ENCODE measurements at places on chromosomes 4 and X.

DNA sequence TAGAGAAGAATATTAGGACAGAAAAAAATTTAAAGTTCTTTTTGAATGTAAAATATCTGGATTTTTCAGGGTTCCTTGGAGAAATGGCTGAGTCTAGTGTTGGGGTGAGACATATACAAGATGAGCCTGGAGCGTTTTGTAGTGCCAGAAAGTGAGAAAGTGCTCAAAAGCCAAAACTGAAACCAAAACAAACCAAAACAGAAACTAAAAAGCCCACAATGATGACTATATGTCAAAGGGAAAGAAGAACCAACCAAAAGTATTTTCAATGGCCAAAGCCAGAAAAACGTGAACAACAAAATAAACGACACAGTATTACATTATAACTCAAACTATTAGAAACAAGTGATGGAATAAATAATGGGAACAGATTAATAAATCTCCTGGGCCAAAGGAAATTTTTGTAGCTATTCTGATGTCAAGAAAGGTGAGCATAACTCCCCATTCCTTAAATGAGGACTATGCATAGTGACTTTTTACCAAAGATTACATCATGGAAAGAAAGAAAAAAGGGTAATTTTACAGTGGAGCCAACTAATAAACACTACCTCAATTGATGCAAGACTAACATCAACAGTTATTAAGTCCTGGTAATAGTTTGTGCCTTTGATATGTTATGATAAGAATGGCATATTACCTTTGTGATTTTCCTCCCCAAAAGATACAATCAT is 1137.6 kb downstream of the C4orf33 start:
- H3K27me3 ChIP-seq = no peaks in the 10 kb centered on the region
- no peak for DNase-seq
- no peak overlapping the region for H3K27ac ChIP-seq
- no peak overlapping the region for H3K4me3 ChIP-seq

DNA sequence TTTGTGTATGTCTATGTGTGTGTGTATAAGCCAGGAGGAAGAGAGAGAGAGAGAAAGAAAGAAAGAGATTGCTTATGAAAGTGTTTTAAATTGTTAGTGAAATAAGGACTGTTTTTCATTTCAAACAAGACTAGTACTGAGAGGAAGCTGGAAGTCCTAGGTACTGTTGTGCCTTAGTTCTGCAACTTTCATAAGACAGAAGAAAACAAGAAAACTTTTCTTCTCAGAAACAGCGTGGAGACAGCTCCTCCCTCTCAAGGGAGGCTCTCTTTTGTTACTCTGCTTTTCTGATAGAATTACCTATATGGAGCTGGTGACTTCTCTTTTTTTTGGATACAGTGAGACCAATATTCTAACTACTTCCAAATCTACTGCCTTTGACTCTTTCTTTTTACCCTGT is 62.5 kb downstream of the BANK1 start:
- H3K4me3 ChIP-seq = no peak overlapping the region
- H3K4me1 ChIP-seq = no peaks in the 10 kb centered on the region
- no peak for DNase-seq

GRCh38 chr4:87275311-87275710 is 47.4 kb downstream of the HSD17B13 start:
- H3K27me3 ChIP-seq = no peaks in the 10 kb centered on the region
- no peak overlapping the region for H3K27ac ChIP-seq
- H3K36me3 ChIP-seq = no peaks in the 10 kb centered on the region
- no peak for DNase-seq
- H3K4me3 ChIP-seq = no peak overlapping the region

- peak within 1 kb of the TSS; percentile 94 for H3K27ac ChIP-seq
- no peak for DNase-seq
- peak within 1 kb of the TSS; percentile 69 for H3K4me3 ChIP-seq
- H3K27me3 ChIP-seq = no peaks in the 10 kb centered on the region
- H3K4me1 ChIP-seq = no peaks in the 10 kb centered on the region
Observed at GRCh38 chrX:47232803-47233332, at the start of gene USP11. USP11 (plus strand) TSS chrX:47233009; CDS start chrX:47233044, 35 bp downstream.

DNA sequence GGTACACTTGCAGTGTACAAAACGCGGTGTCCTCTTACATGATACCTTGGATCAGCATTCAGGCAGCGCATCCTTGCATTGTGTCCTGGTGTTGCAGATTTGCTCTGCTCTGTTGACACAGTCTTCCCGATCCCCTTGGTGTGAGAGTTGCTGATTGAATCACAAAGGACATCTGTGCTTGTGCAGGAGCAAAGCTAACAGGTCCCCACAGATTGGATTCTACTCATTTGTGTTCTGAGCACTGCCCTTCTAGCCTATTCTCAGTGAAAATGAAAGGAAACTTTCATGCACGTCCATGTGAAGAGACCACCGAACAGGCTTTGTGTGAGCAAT is 171.4 kb downstream of the FRMPD4 start:
- H3K27ac ChIP-seq = no peak overlapping the region
- H3K27me3 ChIP-seq = no peaks in the 10 kb centered on the region
- H3K4me1 ChIP-seq = no peaks in the 10 kb centered on the region
- H3K4me3 ChIP-seq = no peak overlapping the region

DNA sequence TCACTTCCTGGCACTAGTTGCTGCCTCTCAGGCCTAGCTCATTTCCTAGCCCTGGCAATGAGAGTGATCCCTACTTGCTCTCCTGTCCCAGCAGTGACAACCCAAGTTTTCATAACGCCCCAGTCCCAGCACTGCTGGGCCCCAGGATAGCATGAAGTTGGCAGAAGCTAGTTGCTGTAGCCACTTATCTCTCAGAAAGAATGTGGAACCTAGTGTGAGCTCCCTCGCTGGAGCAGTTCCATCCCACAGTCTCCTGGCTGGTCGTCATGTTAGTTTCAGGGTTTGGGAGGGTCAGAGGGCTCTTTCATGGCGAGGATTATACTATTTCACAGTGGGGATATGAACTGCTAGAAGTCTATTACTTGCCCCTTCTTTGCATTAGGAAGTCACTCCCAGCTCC is 5.1 kb downstream of the PF4 start:
- DNase-seq = no peak
- no peak overlapping the region for H3K4me3 ChIP-seq
- no peaks in the 10 kb centered on the region for H3K36me3 ChIP-seq
- no peak overlapping the region for H3K27ac ChIP-seq

- peak within 1 kb of the TSS; percentile 64 for H3K4me3 ChIP-seq
- H3K27me3 ChIP-seq = no peaks in the 10 kb centered on the region
- H3K27ac ChIP-seq = peak within 1 kb of the TSS; percentile 73
- peaks cover 5% of the 10 kb centered on the region for H3K4me1 ChIP-seq
- peak; percentile 40 for DNase-seq
- H3K36me3 ChIP-seq = no peaks in the 10 kb centered on the region
Observed at GRCh38 chrX:54182864-54183613, at the start of gene FAM120C. FAM120C (minus strand) TSS chrX:54183254; CDS start chrX:54183198, 56 bp downstream.

DNA sequence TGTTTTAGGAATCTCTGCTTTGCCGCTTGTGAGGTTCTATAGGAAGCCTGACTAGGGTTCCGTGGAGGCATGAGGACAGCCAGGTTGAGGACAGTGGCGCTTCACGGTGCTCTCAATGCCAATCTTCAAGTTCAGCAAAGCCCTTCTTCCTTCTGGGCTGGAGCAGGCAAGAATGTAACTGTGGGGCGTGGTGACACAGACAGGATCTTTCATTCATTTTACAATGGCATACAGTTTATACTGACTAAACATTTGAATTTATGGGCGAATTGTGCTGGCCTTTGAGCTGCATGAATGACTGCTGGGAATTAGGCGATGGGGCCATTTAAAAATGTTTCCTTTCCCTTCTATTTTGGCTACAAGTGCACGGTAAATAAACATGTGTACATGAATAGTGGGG is 2.9 kb upstream of the NHS start:
- no peak overlapping the region for H3K4me3 ChIP-seq
- no peak overlapping the region for H3K27ac ChIP-seq
- H3K4me1 ChIP-seq = no peaks in the 10 kb centered on the region
- H3K27me3 ChIP-seq = no peaks in the 10 kb centered on the region
- no peak for DNase-seq

DNA sequence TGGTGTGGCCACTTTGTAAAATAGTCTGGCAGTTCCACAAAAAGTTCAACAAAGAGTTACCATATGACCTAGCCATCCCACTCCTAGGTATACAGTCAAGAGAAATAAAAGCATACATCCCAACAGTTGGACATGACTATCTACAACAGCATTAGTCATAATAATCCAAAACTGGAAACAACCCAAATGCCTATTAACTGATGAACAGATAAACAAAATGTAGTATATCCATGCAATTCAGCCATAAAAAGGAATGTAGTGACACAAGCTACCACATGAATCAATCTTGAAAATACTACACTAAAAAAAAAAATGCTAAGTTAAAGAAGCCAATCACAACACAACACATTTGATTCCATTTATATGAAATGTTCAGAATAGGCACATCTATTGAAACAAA is 16.1 kb downstream of the MED14 start:
- no peak overlapping the region for H3K27ac ChIP-seq
- no peaks in the 10 kb centered on the region for H3K36me3 ChIP-seq
- H3K4me1 ChIP-seq = no peaks in the 10 kb centered on the region
- H3K4me3 ChIP-seq = no peak overlapping the region
- no peaks in the 10 kb centered on the region for H3K27me3 ChIP-seq

DNA sequence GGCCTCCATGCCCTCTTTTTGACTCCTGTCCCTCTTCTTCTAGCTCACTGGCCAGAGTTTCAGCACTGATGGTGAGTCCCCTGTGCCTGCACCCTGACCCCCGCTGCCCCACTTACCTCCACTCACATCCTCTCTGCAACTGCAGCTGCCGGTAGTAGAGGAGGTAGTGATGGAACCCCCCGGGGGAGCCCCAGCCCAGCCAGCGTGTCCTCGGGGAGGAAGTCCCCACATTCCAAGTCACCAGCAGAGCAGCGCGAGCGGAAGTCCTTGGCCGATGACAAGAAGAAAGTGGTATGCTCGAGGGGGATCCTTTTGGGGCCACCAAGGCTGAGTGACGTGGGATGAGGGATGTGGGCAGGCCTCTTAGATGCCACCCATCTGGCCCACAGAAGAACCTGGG is 5.8 kb downstream of the ARAF start:
- no peak overlapping the region for H3K4me3 ChIP-seq
- peaks cover 9% of the 10 kb centered on the region for H3K4me1 ChIP-seq
- peaks cover 59% of the 10 kb centered on the region for H3K36me3 ChIP-seq
- no peak for DNase-seq
- no peaks in the 10 kb centered on the region for H3K27me3 ChIP-seq
- H3K27ac ChIP-seq = no peak overlapping the region

GRCh38 chrX:54248309-54248708 is 65.3 kb upstream of the FAM120C start:
- no peak overlapping the region for H3K27ac ChIP-seq
- DNase-seq = no peak
- H3K27me3 ChIP-seq = no peaks in the 10 kb centered on the region
- no peaks in the 10 kb centered on the region for H3K4me1 ChIP-seq
- no peaks in the 10 kb centered on the region for H3K36me3 ChIP-seq
- H3K4me3 ChIP-seq = no peak overlapping the region

DNA sequence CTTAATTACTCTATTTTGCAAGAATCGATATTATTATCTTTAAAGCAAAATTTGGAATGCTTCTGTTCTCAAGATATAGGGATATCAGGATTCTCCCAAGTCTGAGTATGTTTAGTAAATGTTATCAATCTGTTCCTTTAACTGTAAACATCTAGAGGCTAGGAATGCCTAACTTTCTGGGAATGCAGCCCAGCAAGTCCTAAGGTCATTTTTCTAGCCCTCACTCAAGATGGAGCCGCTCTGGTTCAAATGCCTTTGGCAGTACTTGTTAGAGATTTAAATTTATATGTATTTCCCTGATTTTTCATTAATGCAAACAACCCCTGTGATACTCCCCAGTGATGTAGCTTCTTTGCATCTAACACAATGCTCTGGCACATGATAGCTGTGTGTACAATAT is 623.8 kb upstream of the LCORL start:
- no peaks in the 10 kb centered on the region for H3K36me3 ChIP-seq
- no peak for DNase-seq
- no peaks in the 10 kb centered on the region for H3K27me3 ChIP-seq
- no peaks in the 10 kb centered on the region for H3K4me1 ChIP-seq

GRCh38 chrX:115399306-115399705 is 109.8 kb downstream of the LUZP4 start:
- H3K27ac ChIP-seq = no peak overlapping the region
- no peaks in the 10 kb centered on the region for H3K4me1 ChIP-seq
- no peaks in the 10 kb centered on the region for H3K36me3 ChIP-seq

DNA sequence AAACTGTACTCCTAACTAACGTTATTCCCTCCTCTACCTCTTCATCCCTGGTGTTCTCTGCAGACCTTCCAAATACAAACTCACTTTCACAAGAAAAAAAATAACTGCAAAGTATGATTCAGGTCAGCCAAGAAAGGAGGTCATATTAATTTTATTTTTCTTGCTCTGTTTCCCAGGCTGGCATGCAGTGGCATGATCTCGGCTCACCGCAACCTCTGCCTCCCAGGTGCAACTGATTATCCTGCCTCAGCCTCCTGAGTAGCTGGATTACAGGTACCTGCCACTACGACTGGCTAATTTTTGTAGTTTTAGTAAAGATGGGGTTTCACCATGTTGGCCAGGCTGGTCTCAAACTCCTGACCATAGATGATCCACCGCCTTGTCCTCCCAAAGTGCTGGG is 156.6 kb downstream of the CHIC2 start:
- H3K27me3 ChIP-seq = peaks cover 5% of the 10 kb centered on the region
- no peaks in the 10 kb centered on the region for H3K36me3 ChIP-seq
- H3K27ac ChIP-seq = no peak overlapping the region
- H3K4me3 ChIP-seq = no peak overlapping the region
- no peak for DNase-seq
- H3K4me1 ChIP-seq = no peaks in the 10 kb centered on the region

- DNase-seq = no peak
- no peak overlapping the region for H3K27ac ChIP-seq
- peaks cover 4% of the 10 kb centered on the region for H3K4me1 ChIP-seq
- no peaks in the 10 kb centered on the region for H3K36me3 ChIP-seq
Observed at GRCh38 chrX:74922922-74923543, 2.2 kb downstream of the NEXMIF start.

DNA sequence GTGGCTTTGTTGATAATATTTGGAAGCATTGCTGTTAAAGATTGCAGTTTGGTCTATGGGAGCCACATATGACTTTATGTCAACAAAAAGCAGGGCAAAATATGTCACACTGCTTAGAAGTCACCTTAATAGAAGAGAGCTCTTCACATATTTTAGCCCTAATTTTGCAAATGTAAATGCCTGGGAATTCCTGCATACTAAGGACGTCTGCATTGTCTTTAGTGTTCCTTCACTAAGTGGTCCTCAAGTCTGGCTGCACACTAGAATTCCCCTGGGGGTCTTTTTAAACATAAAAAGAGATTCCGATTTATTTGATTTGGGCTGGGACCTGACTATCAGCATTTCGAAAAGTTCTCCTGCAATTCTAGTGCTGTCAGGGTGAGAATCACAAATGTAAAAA is 495.1 kb upstream of the FAM241A start:
- no peak for DNase-seq
- no peak overlapping the region for H3K27ac ChIP-seq
- no peaks in the 10 kb centered on the region for H3K27me3 ChIP-seq
- no peak overlapping the region for H3K4me3 ChIP-seq
- H3K36me3 ChIP-seq = no peaks in the 10 kb centered on the region

- H3K36me3 ChIP-seq = no peaks in the 10 kb centered on the region
- DNase-seq = no peak
- no peak overlapping the region for H3K27ac ChIP-seq
- no peaks in the 10 kb centered on the region for H3K27me3 ChIP-seq
- H3K4me3 ChIP-seq = no peak overlapping the region
- no peaks in the 10 kb centered on the region for H3K4me1 ChIP-seq
Observed at GRCh38 chrX:50698944-50699343, 115.0 kb downstream of the SHROOM4 start.

GRCh38 chrX:17830211-17830610 is 30.9 kb downstream of the RAI2 start:
- H3K36me3 ChIP-seq = no peaks in the 10 kb centered on the region
- no peak for DNase-seq
- no peaks in the 10 kb centered on the region for H3K27me3 ChIP-seq

- no peaks in the 10 kb centered on the region for H3K4me1 ChIP-seq
- peak within 1 kb of the TSS; percentile 78 for H3K4me3 ChIP-seq
- no peaks in the 10 kb centered on the region for H3K27me3 ChIP-seq
- DNase-seq = no peak
- H3K36me3 ChIP-seq = no peaks in the 10 kb centered on the region
Observed at GRCh38 chrX:18983666-18984380, at the start of gene PHKA2. PHKA2 (minus strand) TSS chrX:18984114; CDS start chrX:18983932, 182 bp downstream.

All from effector memory CD4-positive, alpha-beta T cell (primary cell).